Kidney epithelial cell (primary cell): ENCODE measurements at places on chromosomes 7 and 10. TPM values are rescaled to one million over a fixed set of nuclear protein-coding genes. Genes with fewer than 3 reads are reported as not detected.

Gene SLC35G1
- total RNA-seq: 1.2 and 3.3 TPM in 2 replicates

Gene TMEM140
- 0.75 and 1.8 TPM in 2 replicates for total RNA-seq

DNA sequence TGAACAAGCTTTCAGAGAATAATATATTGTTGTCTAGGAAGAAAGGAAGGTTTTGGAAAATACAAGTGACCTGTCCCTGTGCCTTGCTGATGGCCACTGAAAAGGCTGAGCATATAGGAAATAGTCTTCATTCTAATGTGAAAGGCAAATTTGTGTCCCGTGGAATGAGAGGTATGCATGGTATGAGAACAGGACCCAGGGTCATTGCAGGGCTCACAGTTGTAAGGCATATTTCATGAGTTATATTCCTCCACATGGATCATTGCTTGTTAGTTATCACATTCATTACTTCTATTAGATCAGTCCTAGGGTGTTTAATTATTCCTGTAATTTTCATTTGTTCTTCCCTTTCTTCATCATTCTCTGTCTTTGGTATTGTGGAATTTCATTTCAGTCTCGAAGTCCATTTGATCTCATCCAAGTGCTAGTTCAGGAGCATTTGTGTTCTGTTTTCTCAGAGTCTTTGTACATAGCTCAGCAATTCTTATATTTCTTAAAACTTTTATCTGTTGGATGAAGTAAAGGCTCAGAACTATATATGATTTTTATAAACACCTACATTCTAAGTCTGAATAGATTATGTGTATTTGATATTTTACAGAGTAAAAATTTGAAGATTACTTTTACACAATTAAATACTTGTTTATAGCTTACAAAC, 39.4 kb upstream of the ARHGAP21 start:
- DNase-seq: no peak

GRCh38 chr10:19325581-19325980, 277.0 kb downstream of the MALRD1 start:
- no peak for DNase-seq

- no peak for DNase-seq
Observed at GRCh38 chr10:62249957-62250356, 18.7 kb downstream of the RTKN2 start.

GRCh38 chr7:24417526-24418120, 133.6 kb downstream of the NPY start:
- no peak for DNase-seq

DNA sequence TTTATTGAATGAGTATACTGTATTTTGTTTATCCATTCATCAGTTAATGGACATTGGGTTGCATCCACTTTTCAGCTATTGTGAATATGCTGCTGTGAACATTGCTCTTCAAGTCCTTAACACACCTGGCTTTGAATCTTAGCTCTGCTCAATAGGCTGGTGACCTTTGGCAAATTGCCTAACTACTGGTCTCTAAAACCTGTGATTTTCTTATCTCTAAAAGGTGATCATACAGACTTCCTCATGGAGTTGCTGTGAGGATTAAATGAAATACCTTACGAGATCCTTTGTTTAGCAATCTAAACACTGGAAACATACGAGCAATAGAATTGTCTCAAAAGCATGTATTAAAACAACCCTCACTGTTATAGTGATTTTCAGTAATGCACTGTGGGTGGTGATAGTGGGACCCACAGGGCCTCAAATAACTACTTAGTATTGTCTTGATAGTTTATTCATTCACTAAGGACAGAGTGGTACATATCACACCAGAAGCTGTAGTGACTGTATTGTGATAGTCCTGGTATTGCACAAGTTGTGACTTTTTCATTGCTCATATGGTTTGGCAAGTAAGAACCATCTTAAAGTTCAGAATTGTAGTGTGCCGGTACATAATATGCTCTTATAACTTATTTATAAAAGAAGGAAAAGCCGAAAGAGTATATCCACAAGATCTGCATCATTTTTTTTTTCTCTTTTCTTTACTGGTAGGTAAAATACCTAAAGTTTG, 257.6 kb downstream of the EXOC4 start:
- no peak for DNase-seq

DNA sequence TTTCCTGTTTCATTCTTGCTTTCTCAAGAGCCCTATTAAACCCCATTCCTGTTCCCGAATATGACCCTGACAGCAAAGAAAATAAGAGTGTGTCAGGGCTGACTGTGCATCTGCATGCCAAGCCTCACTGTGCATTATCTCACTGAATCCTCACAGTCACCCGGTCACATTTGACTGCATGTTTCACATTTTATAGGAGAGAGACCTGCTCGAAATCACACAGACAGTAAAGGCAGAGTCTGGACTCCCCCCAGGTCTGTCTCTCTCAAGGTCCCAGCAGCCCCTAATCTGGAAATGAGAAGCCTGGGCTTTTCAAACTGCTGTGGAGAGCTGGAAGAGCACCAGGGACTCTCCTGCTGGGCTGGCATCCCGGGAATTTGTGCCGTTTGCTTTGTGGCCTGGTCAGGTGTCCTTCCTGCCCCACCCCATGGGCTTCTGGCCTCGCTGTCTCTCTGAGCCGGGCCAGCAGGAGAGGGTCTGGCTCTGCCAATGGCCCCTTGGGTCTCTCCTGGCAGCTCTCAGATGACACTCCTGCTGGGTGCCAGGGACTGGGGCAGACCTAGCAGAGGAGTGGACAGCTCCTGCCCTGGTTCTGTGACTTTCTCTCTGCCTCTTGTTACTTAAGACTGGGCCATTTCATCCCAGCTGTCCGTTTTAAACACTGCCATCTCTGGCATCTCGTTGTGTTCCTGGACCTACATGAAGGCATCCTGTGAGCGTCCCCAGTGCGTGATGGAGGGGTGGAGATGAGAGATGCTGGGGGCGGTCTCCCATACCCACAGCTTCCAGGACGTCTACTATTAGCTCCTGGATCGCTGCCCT, 173.6 kb downstream of the ARHGAP12 start:
- DNase-seq: no peak

DNA sequence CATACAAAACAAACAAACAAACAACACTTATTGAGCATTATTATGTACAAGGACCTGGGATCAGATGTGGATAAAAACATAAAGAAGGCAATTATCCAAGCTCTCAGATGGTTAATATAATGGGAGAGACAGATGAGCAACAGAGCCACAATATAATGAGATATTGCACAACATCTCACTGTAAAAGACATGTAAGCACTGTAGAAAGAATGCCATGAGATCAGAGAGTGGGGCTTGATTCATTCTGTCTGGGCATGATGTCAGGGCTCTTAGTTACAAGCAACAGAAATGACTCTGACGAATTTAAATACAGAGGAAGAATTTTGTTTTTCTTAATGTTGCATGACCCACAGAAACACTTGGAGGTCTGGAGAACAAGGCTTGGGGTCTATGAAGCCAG, 164.7 kb upstream of the PLXDC2 start:
- no peak for DNase-seq
